ENCODE measurements at places on chromosomes 2 and 18. TPM values are rescaled to one million over a fixed set of nuclear protein-coding genes. Genes with fewer than 3 reads are reported as not detected.

The IL36G gene
- 0.62 TPM for total RNA-seq

The IL36A gene
- not detected for total RNA-seq

The WDR33 gene
- 31.7 TPM for total RNA-seq

The SLC30A3 gene
- not detected for total RNA-seq

The PROKR1 gene
- total RNA-seq = 0.12 TPM

DNA sequence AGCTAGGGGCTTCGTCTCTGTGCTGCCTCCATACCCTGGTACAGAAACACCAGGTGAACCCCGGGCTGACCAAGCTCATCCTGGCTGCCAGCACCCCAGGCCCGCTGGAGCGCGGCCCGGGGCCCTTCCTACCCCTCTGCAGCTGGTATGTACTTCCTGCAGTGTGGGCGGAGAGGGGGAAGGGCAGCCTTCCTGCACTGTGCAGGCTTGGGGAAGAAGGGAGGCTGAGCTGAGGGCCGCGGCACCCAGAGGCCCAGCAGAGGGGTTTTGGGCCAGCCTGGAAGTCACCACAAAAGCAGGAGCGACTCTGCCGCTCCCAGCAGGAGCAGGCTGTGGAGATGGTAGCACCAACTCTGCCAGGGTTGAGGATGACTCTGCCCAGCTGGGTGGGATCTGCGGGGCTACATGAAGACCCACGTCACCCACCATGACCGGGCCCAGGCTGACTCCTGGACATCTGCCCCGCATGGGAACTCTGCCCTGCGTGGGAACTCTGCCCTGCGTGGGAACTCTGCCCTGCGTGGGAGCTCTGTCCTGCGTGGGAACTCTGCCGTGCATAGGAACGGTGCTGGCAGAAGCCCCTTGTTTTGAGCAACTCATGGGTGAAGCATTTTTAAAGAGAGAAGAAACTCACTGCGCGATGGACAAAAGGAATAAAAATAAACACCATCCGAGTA, 273.3 kb downstream of the NDUFA10 start:
- DNase-seq = no peak

- no peak for DNase-seq
Observed at GRCh38 chr2:230256733-230257332, 31.3 kb downstream of the SP140 start.

DNA sequence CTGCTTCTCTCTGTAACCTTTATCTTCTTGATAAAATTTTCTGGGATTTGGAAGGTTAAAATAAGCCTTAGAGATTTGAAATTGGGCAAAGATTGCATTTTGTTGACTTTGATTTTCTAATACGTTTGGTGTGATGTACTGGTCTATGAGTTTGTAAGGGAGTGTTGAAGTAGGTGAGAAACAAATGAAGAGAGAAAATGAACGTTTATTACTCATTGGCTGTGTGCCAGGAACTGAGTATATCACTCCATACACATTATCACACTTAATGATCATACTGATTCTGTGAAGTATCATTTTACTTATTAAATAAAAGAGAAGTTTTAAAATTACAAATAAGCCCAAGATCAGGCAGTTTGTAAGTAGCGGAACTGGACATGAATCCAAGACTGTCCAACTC, 795.1 kb upstream of the ZEB2 start:
- no peak for DNase-seq

GRCh38 chr2:173654161-173654895, 299.7 kb downstream of the CDCA7 start:
- no peak for DNase-seq
